Effector memory CD8-positive, alpha-beta T cell (primary cell): ENCODE measurements at places on chromosomes 1 and 21.
A peak's percentile ranks its signal among the peaks of the same experiment; 100 is the strongest.

DNA sequence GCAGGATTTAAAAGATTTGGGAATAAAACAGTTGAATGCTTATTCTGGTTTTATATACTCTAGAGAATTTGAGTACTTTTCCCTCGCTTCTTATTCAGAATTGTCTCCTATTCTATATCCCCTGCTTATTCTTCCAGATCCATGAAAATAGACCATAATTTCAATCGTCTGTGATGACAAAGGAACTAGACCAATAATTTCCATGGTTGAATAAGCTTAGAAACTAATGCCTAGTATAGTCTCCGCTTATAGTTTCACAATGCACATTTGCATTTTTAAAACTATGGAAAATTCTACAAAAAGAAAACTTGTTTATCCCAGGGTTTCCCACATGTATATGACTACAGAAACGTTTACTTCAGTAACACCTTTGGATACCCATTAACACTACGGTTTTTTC is 247.4 kb upstream of the NR5A2 start:
- no peak for DNase-seq
- H3K27me3 ChIP-seq, result no peaks in the 10 kb centered on the region
- H3K4me3 ChIP-seq, result no peak overlapping the region
- H3K27ac ChIP-seq, result no peak overlapping the region
- no peaks in the 10 kb centered on the region for H3K4me1 ChIP-seq

DNA sequence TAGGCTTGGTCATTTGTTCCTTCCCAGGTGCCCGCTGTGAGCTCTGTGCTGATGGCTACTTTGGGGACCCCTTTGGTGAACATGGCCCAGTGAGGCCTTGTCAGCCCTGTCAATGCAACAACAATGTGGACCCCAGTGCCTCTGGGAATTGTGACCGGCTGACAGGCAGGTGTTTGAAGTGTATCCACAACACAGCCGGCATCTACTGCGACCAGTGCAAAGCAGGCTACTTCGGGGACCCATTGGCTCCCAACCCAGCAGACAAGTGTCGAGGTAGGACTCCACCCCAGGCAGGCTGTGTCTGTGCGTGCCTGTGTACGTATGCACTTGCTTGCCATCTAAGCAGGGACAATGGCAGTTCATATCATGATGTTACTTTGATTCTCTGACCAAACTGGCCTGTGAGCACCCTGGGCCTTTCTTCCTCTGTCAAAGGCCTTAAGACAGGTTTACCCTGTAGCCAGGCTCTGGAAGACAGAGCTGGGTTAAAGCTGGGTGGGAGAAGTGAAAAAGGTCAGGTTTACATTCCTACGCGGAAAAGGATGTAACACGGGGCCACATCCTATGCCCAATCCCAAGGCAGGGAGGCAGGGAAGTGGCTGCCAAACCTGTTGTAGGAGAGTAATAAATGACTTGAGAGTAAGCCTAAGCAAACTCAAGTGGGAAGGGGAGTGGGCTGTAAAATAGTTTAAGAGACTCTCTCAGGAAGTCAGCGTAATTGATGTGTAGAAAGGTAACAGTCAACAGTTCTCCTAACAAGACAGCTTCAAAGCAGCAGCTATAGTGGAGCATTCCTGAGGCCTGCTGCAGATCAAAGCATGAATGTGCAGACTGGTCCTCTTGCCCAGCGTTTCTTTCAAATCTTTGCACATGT is 42.5 kb downstream of the LAMC2 start:
- H3K27me3 ChIP-seq, result peaks cover 8% of the 10 kb centered on the region
- no peak overlapping the region for H3K27ac ChIP-seq
- H3K4me3 ChIP-seq, result no peak overlapping the region
- no peaks in the 10 kb centered on the region for H3K36me3 ChIP-seq
- no peak for DNase-seq

DNA sequence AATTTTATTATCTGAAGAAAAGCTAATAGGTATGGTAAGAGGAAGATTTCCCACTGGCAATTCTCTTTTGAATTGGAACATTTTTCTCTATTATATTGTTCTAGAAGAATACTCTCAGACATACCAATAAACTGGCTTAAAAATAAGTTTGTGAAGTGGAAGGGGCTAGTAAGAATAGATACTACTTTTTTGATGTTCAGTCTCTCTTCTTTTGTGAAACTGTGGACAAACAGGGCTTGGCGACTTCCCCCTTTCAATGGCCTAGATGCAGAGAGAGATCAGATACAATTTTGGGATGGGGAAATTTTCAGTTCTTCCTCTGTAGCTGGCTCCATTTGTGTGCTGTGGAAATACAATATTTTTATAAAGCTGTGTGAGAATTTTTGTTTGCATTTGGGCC is 2.5 kb downstream of the PBX1 start:
- H3K36me3 ChIP-seq, result no peaks in the 10 kb centered on the region
- DNase-seq, result no peak
- peaks cover 2% of the 10 kb centered on the region for H3K4me1 ChIP-seq
- no peak overlapping the region for H3K4me3 ChIP-seq
- no peak overlapping the region for H3K27ac ChIP-seq

DNA sequence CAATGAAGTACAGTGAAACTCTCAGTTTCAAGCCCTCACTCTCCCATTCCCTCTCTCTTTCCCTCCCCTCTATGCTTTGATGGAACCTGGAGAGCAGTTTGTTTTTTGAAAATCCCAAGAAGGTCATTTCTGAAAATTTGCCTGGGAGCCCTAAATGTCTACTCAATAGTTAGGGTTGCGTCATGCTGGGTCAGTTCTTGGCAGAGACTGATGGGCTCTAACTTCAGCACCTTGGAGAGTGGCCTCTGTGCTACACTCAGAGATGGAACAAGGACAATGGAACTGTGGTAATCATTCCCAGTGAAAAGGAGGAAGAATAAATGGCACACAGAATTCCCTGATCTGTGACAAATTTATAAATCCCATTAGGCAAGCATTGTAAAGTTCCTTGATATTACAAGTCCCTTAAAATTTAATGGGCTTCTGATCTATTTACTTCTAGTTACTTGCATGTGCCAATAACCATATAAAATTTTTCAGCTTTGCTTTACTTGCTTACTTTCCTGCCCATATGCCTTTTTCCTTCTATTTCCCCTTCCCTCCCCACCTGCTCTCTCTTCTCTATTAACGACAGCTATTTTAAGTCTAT is 182.9 kb upstream of the KCND3 start:
- no peak for DNase-seq
- peaks cover 25% of the 10 kb centered on the region for H3K27me3 ChIP-seq
- no peak overlapping the region for H3K27ac ChIP-seq
- H3K4me3 ChIP-seq, result no peak overlapping the region

DNA sequence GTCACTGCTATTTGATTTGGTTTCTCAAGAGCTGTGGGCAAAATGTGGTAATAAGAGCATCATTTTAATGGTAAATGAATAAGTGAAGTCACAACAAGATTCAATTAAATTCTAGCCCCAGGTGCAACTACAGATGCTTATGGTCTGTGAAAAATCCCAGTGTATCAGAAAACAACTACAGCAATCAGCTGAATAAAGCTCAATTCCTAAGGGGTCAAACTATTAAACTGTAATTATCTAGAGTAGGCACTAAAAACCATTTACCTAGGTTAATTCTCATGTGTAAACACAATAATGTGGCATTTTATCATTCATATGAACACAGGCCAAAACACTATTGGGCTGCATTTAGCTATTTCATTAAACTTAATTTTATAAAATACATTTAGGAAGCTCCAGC is 9.6 kb downstream of the TARBP1 start:
- no peak for DNase-seq
- no peak overlapping the region for H3K27ac ChIP-seq
- no peaks in the 10 kb centered on the region for H3K27me3 ChIP-seq

GRCh38 chr1:21794656-21795055 is 11.7 kb upstream of the USP48 start:
- H3K36me3 ChIP-seq, result peaks cover 2% of the 10 kb centered on the region
- H3K4me1 ChIP-seq, result peaks cover 3% of the 10 kb centered on the region
- DNase-seq, result no peak
- no peak overlapping the region for H3K27ac ChIP-seq
- H3K27me3 ChIP-seq, result no peaks in the 10 kb centered on the region

GRCh38 chr1:153561466-153561985 is 4.1 kb downstream of the S100A2 start:
- H3K4me3 ChIP-seq, result no peak overlapping the region
- no peak for DNase-seq
- H3K4me1 ChIP-seq, result peaks cover 10% of the 10 kb centered on the region

DNA sequence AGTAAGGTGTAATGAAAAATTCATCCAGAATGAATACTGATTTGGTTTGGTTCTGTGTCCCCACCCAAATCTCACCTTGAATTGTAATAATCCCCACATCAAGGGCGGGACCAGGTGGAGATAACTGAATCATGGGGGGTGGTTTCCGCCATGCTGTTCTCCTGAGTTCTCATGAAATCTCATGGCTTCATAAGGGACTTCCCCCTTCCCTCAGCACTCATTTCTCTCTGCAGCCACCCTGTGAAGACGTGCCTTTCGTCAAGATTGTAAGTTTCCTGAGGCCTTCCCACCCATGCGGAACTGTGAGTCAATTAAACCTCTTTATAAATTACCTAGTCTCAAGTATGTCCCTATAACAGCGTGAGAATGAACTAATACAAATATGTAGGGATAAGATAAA is 5.5 kb upstream of the SYNJ1 start:
- no peaks in the 10 kb centered on the region for H3K27me3 ChIP-seq
- no peak overlapping the region for H3K4me3 ChIP-seq
- H3K36me3 ChIP-seq, result peaks cover 28% of the 10 kb centered on the region
- H3K4me1 ChIP-seq, result peaks cover 3% of the 10 kb centered on the region

DNA sequence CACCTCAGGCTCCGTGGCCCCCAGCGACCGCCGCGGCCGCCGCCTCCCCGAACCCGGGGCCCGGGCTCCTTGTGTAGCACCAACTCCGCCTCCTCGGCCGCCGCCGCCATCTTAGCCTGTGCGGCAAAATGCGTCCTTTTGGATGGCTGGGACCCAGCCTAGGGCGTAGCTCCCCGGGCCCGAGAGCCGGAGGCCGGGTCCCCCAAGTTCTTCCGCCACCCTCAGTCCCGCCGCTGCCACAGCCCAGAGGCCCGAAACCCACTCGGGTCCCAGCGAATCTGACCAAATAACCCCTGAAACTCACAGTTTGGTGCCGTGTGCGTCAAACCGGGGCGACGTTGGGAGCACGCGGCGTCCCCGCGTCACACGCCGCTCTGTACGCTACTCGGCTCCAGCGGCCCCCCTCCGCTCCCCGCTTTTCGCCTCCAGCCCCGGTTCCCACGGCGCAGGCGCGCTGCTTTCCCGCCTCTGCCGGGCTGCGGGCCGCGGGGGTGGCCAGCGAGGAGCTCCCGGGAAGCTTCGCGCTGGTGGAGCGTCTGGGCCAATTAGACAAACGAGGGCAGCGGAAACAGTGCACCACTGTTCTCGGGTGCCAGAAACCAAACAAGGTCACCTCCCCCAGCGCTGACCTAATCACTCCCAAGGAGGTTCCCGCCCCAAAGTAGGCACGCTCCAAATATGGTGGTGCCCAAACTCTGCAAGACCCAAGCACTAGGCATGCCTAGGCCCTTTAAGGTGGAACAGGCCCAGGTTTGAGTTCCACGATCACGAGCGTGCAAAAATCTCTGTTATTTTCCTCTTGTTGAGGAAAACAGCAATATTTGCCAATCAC is at the start of gene ZNF644:
Gene ZNF644, minus strand, starts transcription at position 350 of the 832 bp plus-strand sequence. CDS start 39,682 bp downstream, outside the sequence.
- DNase-seq, result peak; percentile 90
- H3K27me3 ChIP-seq, result no peaks in the 10 kb centered on the region
- peak within 1 kb of the TSS; percentile 92 for H3K4me3 ChIP-seq
- H3K36me3 ChIP-seq, result peaks cover 38% of the 10 kb centered on the region
- peak within 1 kb of the TSS; percentile 98 for H3K27ac ChIP-seq

DNA sequence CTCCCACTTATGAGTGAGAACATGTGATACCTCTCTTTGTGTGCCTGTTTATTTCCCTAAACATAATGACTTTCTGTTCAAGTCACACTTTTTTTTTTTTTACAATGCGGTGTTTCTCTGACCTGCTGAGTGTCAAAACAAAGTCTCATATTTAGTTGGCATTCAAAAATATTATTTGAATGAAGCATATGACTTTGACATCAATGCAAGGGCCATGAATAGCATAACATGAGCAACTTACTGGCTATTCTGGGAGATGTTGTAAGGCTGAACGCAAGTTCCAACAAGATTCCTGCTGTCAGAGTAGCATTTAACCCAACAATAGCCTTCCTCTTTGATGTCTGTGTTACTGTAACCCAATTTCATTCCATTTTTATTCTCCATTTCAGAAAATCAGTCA is 2.0 kb upstream of the KRTAP19-1 start:
- no peak overlapping the region for H3K4me3 ChIP-seq
- H3K27ac ChIP-seq, result no peak overlapping the region
- no peak for DNase-seq

DNA sequence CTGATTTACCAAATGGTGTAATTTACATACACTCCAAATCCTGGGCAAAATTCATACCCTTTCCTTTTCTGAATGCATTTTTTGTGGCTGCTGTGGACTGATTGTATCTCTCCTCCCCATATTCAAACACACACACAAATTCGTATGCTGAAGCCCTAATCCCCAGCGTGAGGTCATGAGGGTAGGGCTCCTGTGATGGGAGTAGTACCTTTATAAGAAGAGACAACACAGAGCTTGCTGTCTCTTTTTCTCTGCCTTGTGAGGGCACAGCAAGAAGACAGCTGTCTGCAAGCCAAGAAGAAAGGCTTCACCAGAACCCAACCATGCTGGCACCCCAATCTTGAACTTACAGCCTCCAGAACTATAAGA is 24.4 kb downstream of the DUSP10 start:
- H3K4me3 ChIP-seq, result no peak overlapping the region
- peaks cover 53% of the 10 kb centered on the region for H3K36me3 ChIP-seq
- no peak overlapping the region for H3K27ac ChIP-seq
- no peak for DNase-seq
- peaks cover 60% of the 10 kb centered on the region for H3K4me1 ChIP-seq
- H3K27me3 ChIP-seq, result no peaks in the 10 kb centered on the region

DNA sequence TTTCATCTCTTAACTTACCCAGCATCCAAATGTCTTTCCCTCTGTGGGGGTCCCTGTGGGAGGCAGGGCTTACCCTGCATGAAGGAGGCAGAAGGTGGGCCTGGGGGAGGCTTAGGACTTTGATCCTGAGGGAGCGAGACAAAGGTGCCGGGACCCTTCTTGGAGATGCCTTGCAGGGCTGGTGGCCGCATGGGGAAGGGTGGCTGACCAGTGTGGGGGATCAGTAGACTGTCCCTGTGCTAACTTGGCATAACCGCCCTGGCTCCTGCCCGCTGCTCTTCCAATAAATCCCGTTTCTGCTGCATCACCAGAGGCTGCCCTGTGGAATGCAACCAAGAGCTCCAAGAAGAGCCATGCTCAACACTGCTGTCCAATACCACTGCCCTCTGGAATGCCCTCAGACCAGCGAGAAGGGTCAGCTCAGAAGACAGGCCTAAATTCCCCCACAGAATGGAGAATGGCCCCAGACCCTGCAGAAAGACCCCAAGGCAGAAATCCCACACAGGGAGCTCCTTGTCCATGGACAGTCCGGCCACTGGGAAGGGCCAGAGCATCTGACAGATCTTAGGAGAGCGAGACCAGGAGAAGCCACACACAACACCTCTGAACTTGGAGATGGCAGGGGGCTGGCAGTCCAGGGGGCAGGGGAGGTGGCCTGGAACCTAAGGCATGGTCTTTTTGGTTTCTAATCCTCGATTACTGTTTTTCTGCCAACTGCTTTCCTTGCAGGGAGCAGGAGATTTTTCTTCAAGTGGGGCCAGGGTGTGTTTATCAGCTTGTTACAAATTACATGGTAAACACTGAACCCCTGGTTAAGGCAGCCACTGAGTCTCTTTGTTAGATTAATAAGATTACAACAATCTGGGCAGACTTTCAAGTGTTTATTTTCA is 46.7 kb upstream of the DMRTB1 start:
- peak overlapping the region; percentile 98 for H3K27ac ChIP-seq
- H3K27me3 ChIP-seq, result no peaks in the 10 kb centered on the region
- peak overlapping the region; percentile 67 for H3K4me3 ChIP-seq
- peaks cover 16% of the 10 kb centered on the region for H3K36me3 ChIP-seq
- H3K4me1 ChIP-seq, result peaks cover 61% of the 10 kb centered on the region
